ENCODE measurements at places on chromosomes 16 and 17.

DNA sequence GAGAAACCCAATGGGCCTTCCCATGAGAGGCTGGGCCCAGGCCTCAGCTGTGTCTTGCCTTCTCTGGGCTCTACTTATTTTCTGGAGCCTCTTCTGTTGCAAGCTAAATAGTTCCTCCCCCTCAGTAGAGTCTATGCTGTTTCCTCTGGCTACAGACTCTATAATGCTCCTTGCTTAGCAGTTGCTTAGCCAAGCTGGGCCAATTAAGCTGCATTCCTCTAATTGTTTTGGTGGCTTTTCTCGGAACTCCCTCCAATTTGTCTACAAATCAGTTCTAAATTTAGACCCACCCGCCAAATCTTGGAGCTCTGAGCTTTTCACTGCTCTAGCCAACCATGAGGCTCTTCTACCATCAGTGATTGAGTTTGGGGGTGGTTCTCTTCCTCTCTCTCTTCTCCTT is 302.7 kb upstream of the ASIC2 start:
- no peak for DNase-seq
- no peak overlapping the region for H3K27ac ChIP-seq
- no peaks in the 10 kb centered on the region for H3K4me1 ChIP-seq
- no peaks in the 10 kb centered on the region for H3K27me3 ChIP-seq
- H3K36me3 ChIP-seq = no peaks in the 10 kb centered on the region
- no peak overlapping the region for H3K4me3 ChIP-seq

DNA sequence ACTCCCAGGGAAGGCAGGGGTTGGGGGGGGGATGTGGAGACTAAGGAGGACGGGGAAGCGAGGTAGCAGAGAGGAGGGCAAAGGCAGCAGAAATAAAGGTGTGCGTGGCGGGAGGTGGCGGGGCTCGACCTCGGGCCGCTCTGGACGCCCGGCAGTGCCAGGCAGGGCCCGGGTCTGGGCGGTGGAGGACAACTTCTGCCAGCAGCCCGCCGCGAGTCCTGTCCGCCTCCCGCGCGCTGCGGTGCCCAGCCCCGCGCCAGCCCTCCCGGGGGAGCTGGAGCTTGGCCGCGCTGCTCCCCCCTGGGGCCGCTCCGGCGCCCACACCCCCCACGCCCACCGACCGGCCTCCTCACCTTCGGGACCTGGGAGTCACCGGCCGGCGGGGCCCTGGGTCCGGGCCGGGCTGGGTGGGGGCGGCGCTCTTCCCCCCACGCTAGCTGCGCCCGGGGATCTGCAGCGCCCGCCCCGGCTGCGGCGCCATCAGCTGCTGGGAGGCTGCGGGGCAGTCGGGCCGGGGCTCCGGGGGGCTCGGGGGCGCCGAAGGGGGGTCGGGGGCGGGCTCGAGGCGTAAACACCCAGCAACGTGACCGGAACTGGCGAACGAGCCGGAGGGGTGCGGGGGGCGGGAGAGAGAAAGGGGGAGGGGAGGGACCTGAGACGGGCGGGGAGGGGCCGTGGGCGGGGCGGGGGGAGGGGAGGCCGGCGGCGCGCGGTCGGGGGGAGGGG is at the start of gene CCDC92B:
Gene CCDC92B, minus strand, starts transcription at position 595 of the 726 bp plus-strand sequence. CDS start 14,507 bp downstream, outside the sequence.
- H3K4me1 ChIP-seq = no peaks in the 10 kb centered on the region
- no peak for DNase-seq
- peaks cover 2% of the 10 kb centered on the region for H3K27me3 ChIP-seq
- H3K27ac ChIP-seq = no peak within 1 kb of the TSS
- H3K36me3 ChIP-seq = no peaks in the 10 kb centered on the region

DNA sequence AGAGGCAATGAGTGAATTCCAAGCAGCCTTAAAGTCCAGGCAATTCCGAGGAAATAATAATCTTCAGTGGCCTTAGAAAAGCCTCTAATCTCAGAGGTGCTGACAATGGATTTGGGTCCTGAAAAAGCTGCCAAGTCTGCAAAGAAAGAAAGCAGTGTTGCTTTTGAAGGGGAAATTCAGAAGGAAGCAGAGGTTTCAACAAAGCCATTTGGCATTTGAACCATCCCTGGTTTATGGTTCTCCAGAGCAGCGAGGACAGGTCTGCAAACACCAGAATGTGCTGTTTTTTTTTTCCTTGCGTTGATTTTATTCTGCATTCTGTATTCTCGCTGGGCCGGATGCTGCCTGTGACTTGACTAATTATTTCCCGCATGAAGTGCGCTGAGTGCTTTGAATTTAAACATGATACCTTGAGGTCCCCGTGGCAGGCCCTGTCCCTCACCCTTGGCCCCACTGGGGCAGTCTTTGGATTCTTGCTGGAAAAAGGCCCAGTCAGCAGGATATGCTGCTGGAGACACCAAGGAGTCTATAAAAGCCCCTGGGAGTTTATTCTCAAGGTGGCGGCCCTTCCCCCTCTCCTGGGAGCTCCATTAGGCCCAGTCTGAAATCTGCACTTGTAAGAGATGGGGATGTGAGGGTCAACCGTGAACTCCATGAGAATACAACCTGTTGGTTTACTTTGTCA is 338.3 kb downstream of the HAPSTR1 start:
- no peak overlapping the region for H3K4me3 ChIP-seq
- no peaks in the 10 kb centered on the region for H3K36me3 ChIP-seq
- no peaks in the 10 kb centered on the region for H3K4me1 ChIP-seq
- no peaks in the 10 kb centered on the region for H3K27me3 ChIP-seq
- DNase-seq = no peak

DNA sequence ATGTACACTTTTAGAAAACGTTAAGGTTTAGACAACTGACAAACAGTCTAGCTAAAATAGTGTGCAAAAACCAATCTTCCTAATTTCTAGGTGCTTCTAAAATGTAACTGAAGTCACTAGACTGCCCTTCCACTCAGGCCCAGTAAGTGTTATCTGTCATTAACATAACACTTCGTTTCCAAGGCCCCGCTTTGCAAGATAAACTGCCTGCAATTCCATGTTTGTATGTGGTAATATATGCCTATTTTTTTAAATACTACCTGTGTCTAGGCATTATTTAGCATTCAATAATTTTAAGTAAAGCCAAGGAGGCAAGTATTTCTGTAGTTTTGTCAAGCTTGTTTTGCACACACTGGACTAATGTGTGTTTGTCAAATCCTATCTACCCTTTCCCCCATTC is 3.2 kb downstream of the USP32 start:
- peaks cover 17% of the 10 kb centered on the region for H3K4me1 ChIP-seq
- H3K27ac ChIP-seq = no peak overlapping the region
- no peak overlapping the region for H3K4me3 ChIP-seq
- H3K36me3 ChIP-seq = no peaks in the 10 kb centered on the region
- DNase-seq = no peak

- H3K36me3 ChIP-seq = no peaks in the 10 kb centered on the region
- DNase-seq = no peak
- no peak overlapping the region for H3K4me3 ChIP-seq
- no peaks in the 10 kb centered on the region for H3K27me3 ChIP-seq
- H3K4me1 ChIP-seq = peaks cover 35% of the 10 kb centered on the region
- no peak overlapping the region for H3K27ac ChIP-seq
Observed at GRCh38 chr16:1082952-1083675, 10.6 kb downstream of the SSTR5 start.

GRCh38 chr16:16073891-16074881 is 124.8 kb downstream of the ABCC1 start:
- H3K36me3 ChIP-seq = peaks cover 26% of the 10 kb centered on the region
- peak overlapping the region; percentile 33 for H3K27ac ChIP-seq
- peaks cover 25% of the 10 kb centered on the region for H3K4me1 ChIP-seq
- H3K4me3 ChIP-seq = no peak overlapping the region

Measured in ascending aorta (tissue), 2 donors.